ENCODE measurements at places on chromosomes 13 and 19.

- DNase-seq: peak; percentile 79
Measured at GRCh38 chr13:20924758-20925394, 22.3 kb upstream of the XPO4 start.

GRCh38 chr13:109989155-109989554 lies 202.8 kb upstream of the IRS2 start:
- no peak for DNase-seq

GRCh38 chr13:94061301-94061700 lies 418.2 kb downstream of the DCT start:
- no peak for DNase-seq

GRCh38 chr13:46529216-46529919 lies 23.6 kb upstream of the LRCH1 start:
- no peak for DNase-seq

DNA sequence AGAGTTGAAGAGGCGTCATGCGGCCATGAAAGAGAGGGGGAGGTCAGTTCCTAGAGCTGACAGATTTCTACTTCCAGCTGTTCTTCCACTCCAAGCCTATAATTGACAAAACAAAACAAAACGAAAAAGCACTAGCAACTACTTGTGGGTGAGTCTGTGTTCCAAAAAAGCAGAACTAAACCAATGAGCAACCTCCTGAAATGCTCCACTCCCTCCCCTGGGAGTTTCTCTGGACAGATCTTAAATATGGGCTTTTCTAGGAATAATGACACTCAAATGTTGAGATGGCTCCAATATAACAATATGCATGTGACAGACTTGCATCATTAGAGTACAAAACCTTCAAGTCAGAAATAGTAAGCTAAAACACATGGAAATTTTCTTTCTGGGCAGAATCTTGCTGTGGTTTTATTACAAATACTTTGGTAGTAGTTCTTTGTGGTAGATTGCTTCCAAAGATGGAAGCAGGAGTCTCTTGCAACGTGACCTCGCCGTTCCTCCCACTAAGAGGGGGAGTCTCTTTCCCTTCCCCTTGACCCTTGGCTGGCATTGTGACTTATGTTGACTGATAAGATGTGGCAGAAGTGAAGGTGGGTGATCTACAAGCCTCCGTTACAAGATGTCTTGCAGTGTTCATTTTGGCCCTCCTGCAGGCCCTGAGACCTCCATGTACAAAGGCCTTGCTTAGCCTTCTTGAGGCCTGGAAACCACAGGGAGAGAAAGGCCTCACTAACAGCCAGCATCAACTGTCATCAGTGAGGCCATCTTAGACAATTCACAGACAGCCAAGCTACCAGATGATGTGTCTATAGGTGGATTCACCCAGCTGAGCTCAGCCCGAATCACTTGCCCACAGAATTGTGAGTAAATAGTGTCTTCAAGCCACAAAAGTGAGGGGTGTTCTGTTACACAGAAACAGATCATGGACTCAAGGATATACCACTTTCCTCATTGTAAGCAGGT lies 173.1 kb upstream of the RFC3 start:
- no peak for DNase-seq

DNA sequence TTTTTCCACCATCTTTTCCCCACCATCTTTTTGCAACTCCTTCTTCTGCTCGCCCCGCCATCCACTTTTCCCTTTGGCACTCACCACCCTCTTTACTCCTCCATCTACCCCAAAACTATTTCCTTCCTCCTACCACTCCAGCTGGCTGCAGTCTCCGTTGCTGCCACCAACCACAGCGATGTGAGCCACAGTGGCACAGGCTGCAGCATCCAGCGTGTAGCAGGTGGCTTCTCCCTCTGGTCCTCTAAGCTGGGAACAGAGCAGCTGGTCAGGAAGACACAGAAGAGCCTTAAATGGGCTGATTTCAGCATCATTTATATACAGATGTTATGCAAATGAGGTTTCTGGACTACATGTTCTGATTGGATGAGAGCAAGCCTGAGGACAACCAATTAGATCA lies 144.5 kb downstream of the TNFRSF19 start:
- DNase-seq: no peak

GRCh38 chr13:100549316-100549715 lies 39.3 kb downstream of the GGACT start:
- DNase-seq: no peak

DNA sequence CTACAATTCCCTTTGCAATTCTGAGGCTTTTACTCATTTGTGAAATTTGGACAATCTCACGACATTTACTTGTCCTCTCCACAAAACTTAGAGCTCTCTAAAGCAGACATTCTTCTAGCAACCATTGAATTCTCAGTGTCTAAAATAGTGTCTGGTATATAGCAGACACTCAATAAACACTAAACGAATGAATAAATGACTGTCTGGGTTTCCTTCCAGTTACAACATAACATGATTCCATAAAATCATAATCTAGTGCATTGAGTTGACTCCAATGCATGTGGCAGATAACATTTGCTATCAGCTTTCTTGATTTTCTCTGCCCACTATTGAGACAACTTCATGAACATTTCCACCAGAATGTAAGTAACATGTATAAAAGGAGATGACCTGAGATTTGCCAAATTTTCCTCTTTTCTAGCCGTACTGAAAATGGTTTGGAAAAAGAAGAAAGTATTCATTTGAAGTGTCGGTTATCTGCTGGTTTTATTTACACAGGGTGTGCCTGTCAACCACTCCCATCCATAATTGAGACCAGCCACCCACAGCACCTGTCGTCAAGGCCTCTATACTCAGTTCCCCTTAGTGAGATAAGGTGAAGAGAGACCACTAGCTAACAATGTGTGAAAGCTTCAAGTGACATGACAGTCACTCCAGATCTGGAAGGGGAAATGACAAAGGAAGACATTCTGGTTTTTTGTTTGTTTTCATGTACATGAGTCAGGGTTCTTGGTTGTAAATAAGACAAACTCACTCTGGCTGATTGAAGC lies 4.8 kb upstream of the SERP2 start:
- DNase-seq: no peak

DNA sequence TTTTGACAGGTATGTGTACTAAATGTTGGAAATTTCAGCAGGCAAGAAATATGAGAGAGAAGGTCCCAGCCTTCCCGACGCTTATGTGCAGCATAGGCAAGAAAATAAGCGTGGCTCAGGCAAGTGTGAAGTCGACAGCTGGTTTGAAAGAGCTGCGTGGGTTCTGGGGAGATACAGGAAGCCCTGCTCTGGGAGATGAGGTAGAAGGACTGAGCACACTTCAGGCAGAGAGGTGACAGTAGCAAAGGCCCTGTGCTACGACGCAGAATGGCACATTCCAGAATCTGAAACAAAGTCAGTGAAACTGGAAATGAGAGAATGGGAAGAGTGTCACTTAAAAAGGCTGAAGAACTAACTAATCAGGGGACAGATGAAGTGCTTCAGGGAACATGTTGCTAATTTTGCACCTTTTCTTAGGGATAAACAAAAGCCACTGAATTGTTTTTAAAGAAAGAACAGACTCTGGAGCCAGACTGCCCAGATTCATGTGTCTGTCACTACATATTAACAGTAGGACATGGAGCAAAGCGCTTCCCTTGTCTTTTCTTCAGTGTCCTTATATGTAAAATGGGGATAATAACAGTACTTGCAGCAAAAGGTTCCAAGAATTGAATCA lies 160.1 kb downstream of the SPRY2 start:
- DNase-seq: no peak

DNA sequence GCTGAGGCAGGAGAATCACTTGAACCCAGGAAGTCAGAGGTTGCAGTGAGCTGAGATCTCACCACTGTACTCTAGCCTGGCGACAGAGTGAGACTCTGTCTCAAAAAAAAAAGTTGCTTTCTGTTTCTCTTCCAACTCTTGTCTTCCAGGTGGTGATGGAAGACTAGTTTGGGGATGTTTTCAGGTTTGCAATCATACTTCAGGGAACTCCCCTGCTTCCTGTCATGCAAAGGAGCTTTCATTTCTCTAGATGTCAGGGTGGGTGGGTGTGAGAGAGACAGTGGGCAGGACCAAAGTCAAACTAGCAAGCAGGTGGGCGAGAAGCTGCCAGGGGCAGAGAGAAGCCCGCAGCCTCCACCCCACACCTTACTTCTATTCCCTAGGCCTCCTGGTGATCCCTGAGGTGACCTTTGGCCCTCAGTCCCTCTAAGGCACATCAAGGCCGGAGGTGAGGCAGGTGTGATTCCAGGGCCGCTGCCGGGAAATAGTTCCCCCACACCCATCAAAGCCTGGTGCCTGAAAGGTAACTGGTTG lies 25.7 kb downstream of the CCNE1 start:
- peak; percentile 47 for DNase-seq

DNA sequence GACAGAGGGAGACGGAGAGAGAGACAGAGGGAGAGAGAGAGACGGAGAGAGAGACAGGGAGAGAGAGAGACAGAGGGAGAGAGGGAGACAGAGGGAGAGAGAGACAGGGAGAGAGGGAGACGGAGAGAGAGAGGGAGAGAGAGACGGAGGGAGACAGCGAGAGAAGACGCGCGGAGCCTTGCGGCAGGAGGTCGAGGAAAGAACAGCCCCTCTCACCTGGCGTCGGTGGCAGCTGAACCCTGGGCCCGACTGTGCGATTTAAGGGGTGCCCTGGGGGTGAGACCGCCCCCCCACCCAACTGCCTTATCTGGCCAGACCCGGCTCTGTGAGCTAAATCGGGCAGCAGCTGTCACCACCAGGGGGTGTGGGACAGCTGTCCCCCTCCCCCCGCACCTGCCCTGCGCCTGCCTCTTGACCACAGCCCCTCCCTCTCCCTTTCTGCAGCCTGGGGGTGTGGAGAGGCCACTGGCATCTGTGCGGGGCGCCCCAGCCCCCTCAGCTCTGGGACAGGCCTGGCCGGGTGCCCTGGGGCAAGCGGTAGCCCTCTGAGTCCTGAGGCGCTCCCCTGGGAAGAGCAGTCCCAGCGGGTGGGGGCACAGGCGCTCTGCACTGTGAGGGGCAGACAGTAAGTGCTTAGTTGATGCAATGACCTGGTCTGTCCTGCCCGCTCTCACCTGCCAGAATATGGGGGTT lies 10.8 kb downstream of the JOSD2 start:
- no peak for DNase-seq

DNA sequence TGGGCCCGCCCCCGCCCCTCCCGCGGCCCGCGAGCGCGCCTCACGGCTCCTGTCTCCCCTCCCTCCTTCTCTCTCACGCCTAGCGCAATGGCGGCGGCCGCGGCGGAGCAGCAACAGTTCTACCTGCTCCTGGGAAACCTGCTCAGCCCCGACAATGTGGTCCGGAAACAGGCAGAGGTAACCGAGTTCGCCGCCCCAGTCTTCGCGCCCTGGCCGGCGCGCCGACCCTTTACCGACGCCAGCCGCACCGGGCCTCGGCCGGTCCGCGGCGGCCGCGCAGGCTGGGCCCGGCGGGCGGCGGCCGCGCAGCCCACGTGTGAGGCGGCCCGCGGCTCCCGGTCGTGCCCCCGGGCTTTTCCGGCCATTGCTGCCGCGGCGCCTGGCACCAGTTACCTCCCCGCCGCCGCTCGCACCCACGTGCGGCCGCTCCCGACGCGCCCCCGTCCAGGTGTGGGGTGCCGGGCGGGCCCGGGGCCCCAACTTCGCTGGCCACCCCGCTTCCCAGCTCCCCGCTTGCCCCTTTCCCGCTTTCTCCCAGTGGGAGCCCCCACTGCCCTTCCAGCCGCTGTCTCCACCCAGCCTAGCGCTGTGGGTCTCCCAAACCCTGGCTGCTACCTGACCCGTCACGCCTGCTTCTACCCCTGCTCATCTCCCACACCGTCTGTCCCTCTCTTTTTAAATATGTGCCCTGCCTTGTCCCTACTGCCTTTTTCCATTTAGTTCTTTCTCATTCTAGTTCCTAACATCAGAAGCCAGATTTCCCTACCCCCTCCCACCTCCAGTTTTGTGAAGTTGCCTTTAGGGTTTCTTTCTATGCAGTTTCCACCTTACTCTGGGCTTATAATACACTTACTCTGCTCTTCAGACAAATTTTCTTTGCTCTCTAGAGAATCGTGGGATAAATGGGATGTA lies 23.4 kb downstream of the IPO5 start:
- no peak for DNase-seq

DNA sequence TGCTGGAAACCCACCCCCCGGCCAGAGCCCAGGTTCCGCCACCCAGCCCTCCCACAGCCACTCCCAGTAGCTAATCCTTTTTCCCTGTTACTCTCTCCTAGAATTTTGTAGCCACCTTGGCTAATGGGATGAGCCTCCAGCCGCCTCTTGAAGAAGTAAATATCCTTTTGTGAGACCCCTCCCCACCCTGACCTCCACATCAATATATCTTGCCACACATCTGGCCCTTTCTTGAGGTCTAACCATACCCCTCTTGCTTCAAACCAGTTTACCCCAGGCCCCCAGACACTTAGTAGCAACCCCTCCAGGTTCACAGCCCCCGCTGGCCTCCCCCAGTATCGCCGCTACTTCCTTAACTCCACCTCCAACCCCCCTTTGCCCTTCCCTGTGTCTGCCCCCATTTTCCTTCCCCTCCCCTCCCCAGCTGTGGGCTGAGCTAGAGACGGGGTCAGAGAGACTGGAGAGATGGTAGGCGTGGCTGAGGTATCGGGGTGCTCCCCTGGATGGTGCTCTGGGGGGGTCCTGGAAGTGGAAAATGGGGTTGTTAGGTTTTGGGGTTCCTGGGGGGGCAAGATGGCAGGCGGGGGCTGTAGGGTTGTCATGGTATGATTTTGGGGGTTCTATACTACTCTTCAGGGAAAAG lies 2.8 kb downstream of the PRMT1 start:
- no peak for DNase-seq

DNA sequence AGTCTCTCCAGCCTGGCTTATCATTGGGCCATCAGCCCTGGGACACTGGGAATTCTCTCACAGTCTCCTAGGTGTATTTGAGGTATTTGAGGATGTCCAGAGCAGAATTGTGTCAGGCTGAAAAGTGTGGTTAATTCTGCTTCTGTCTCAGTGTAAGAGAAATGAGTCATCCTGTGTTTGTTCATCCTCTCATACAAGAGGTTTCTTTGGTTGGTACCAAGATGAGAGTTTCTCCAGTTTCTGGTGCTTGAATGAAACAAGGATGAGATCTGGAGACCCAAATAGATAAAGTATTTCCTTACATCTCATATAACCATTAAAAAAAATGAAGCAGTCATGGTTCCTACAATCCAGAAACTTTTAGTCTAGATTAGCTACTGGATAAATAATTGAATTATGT lies 7.7 kb downstream of the ZNF253 start:
- no peak for DNase-seq

- DNase-seq: peak; percentile 22
Measured at GRCh38 chr19:21677696-21678418, 89.5 kb downstream of the ZNF100 start.

GRCh38 chr13:104979281-104980030 lies 1556.0 kb downstream of the EFNB2 start:
- DNase-seq: no peak

GRCh38 chr13:114047358-114047881 lies 73.5 kb upstream of the C13orf46 start:
- no peak for DNase-seq

GRCh38 chr13:81738364-81738763 lies 1397.4 kb upstream of the SPRY2 start:
- DNase-seq: no peak

- DNase-seq: peak; percentile 65
Measured at GRCh38 chr13:32426990-32427851, 709 bp downstream of the N4BP2L1 start.

GRCh38 chr19:57560049-57560491 lies 407 bp upstream of the ZNF550 start:
- no peak for DNase-seq
